ENCODE measurements at places on chromosomes 3 and 15.

GRCh38 chr3:23239211-23240068 is 36.3 kb downstream of the UBE2E2 start:
- no peak for DNase-seq

GRCh38 chr3:143207338-143207961 is 87.9 kb downstream of the CHST2 start:
- no peak for DNase-seq

- DNase-seq: no peak
These were observed 1.9 kb downstream of the TMEM266 start for GRCh38 chr15:76061700-76062099.

GRCh38 chr15:74213858-74214284 is 11.3 kb upstream of the STRA6 start:
- DNase-seq: no peak

GRCh38 chr3:65091565-65091964 is 403.8 kb upstream of the ADAMTS9 start:
- no peak for DNase-seq

DNA sequence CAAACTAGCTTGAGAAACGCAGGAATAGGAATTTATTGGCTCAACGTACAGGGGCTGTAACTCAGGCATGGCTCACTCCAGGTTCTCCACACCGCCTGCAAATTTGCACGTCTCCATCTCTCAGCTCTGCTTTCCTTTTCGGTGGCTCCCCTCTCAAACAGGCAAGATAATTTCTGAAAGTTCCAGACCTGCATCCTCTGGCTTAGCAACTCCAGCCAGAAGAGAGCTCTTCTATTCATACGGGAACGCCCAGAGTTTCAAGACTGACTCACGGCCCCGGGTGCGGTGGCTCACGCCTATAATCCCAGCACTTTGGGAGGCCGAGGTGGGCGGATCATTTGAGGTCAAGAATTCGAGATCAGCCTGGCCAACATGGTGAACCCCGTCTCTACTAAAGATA is 139.7 kb upstream of the BNIP2 start:
- no peak for DNase-seq

GRCh38 chr15:39624806-39625205 is 43.9 kb downstream of the THBS1 start:
- peak; percentile 87 for DNase-seq

GRCh38 chr3:38651153-38651789 is 1.8 kb upstream of the SCN5A start:
- DNase-seq: peak; percentile 60

DNA sequence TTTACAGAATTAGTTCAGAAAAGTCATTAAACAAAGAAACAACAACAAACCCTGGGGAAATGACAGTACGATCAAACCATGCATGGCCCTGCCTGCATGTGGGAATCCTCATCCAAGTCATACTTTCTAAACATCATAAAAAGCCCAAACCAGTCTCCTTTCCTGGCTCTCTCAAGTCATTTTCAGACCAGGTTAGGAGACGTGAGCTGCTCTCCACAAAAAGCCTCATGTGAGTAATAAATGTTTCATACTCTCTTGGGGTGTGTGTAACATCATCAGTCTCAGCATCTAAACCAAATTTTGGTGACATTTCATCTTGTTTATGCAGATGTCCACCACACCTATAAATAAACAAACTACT is 18.9 kb downstream of the GREM1 start:
- DNase-seq: no peak

DNA sequence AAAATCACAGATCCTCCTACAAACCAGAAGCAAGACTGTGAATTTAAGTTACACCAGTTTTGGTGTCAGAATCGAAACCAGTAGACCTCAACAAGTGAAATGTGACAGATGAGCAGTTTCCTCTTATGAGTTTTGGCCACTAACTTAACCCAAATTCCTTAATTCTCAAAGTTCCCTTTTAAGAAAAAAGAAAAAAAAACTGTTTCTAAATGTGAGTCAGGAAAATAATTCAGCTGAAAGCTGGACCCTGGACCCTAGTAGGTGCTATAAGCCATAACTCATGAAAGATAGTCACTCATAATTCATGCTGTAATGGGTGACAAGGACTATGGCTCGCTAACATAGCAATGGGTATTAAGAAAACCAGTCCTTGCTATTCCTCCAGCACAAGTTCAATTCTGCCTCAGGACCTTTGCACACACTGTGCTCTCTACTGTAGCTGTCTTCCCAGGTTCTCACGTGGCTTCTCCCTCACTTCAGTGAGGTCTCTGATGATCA is 9.0 kb upstream of the THRB start:
- no peak for DNase-seq

DNA sequence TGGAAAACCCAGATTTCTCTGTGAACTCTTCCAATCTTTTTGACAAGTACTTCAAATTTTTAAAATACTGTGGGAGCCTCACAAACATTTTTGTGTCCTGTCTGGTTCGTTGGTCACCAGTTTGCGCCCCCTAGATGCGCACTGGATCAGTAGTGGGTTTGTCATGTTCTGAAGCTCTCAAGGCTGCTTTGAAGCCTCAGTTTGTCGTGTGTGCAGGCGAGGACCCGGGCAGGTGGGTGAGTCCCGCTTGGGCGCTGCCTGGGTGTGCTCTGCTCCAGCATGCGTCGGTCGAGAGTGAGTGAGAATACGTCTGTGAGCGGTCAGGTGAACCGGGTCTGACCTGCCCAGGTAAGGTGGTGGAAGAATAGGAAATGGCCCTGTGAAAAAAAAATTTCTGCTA is 17.3 kb upstream of the AEN start:
- no peak for DNase-seq

DNA sequence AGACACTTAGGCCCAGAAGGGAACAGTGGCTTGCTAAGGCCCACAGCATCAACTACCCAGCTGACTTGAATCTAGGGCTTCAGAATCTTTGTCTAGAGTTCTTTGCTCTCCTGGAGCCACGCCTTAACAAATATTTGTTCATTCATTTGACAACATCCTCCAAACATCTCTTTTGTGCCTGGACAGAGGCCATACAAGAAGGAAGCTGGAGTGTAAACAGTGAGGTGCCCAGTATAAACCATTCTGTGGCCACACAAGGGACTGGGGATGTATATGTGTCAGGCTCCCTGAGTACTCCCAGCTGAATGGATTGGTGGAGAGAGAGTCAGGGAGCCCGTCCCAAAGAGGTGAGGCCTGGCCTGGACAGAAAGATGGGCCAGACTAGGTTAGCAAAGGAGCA is 3.4 kb downstream of the CIB2 start:
- DNase-seq: no peak

GRCh38 chr15:92462424-92463125 is 68.9 kb downstream of the ST8SIA2 start:
- DNase-seq: no peak

DNA sequence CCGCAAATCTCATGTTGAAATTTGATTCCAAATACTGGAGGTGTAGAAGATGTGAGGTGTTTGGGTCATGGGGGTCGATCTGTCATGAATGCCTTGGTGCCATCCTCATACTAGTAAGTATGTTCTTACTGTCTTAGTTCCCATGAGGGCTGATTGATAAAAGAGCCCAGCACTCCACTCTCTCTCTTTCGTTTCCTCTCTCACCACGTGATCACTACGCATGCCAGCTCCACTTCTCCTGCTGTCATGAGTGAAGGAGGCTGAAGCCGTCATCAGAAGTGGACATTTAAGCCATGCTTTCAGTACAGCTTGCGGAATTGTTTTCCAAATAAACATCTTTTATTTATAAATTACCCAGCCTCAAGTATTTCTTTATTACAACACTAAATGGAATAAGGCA is 6.1 kb downstream of the OR5H15 start:
- no peak for DNase-seq

- no peak for DNase-seq
These were observed 27.6 kb downstream of the RFT1 start for GRCh38 chr3:53102601-53103147.

DNA sequence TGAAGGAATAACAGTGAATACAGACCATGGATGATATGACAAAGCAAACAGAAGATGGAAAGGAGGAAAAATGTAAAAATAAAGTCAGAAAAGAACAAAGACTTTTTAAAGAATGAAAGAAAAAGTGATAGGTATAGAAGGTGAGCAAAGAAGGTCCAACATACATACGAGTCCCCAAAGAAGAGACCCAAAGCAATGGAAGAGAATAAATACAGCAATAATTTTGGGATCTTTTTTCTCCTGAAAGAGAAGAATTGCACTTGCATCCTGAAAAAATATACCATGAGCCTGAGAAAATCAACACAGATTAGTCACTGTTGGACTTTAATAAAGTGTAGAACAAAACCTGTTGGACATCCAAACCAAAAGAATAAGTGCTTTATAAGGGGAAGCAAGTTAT is 85.3 kb upstream of the SLC6A1 start:
- no peak for DNase-seq

- peak; percentile 63 for DNase-seq
These were observed at the start of gene ALPK3 for GRCh38 chr15:84816694-84817465. TSS of gene ALPK3 (plus strand) at chr15:84817356. CDS start at chr15:84817453, 97 bp downstream.

DNA sequence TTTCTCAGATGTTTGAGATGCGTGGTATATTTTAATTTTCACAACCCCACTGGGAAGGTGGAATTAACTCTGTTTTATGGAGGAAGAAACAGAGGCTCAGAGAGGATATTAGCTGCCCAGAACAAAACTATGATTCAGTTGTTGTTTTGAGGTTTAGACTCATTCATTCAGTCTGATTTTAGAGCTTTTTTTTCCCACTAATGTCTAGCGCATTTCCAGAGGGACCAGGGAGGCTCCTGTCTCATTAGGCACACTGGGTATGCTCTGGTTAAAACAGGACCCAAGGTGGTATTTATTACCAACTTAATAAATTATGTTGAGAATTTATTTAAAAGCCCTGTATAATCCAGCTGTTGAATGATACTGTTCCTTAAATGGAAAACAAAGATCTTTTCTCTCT is 272.0 kb upstream of the RGMA start:
- DNase-seq: no peak

GRCh38 chr3:160279657-160280056 is 54.4 kb downstream of the C3orf80 start:
- DNase-seq: no peak

GRCh38 chr3:20197775-20198174 is 11.8 kb upstream of the SGO1 start:
- DNase-seq: no peak

GRCh38 chr3:2354702-2355101 is 256.0 kb downstream of the CNTN4 start:
- DNase-seq: peak; percentile 83

DNA sequence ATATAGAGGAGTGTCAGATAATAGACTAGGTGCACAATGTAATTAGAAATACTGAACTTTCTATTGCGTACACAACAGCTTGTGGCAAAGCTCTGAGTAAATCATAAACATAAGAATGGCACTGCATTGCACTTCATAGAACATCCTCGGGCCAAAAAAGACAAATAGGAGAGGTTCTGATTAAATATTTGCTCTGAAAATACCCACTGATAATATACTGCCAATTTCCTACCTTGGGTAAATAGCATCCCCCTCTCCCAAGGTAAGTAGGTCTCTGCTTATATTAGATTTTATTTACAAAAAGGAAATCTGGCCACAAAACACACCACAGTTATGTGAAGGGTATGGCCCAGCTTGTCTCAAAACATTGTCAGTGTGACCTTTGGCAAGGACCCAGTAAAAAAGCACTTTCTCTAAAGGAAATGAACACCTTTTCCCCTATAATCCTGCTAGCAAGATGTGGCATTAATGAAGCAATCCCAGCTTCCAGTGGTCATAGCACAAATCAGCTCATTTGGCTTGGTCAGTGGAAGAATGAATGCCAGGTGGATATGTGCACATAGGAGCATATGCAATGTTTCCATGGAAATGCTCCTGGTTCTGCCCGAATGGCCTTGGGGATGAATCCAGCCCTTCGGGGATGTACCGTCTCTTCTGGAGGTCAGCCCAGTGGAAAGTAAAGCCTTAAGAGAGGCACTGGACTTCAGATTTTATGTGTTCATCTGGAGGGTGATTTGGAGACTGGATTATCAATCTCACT is 315.9 kb downstream of the LSAMP start:
- DNase-seq: no peak

DNA sequence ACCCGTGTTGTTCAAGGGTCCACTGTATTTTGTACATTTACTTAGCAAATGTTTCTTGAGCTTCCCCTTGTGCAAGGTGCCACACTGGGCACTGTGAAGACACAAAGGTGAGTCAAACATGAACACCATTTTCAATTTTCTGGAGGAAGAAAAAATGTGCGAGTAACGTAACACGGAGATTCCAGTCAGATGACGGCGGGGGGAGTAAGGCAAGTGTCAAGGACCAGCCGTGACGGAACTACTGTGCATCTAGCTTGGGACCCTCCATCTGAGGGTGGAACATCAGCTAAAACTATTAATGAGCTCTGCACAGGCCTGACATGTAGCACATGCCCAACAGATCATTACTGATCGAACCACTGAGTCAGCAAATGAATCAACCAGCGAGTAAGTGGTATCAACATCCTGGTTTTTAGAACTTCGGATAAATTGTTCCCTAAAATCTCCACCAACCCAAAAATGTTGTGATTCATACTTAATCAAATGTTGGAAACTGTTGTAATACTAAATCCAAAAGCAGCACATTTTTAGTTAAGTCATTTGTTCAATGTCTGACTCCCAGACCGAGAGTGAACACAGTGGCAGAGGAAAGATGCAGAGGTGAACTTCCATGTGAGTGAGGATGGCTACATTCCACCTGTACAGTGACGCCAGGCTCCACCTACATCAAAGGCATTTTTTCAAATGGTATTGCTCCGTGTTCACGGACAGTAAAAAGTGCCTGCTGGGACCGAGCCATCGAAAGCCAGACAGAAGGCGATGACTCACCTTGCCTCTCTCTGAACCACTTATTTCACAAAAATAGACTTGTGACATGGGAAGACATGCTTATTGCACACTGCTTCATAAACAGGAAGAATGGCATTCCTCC is 172.2 kb downstream of the ATP10A start:
- DNase-seq: no peak

DNA sequence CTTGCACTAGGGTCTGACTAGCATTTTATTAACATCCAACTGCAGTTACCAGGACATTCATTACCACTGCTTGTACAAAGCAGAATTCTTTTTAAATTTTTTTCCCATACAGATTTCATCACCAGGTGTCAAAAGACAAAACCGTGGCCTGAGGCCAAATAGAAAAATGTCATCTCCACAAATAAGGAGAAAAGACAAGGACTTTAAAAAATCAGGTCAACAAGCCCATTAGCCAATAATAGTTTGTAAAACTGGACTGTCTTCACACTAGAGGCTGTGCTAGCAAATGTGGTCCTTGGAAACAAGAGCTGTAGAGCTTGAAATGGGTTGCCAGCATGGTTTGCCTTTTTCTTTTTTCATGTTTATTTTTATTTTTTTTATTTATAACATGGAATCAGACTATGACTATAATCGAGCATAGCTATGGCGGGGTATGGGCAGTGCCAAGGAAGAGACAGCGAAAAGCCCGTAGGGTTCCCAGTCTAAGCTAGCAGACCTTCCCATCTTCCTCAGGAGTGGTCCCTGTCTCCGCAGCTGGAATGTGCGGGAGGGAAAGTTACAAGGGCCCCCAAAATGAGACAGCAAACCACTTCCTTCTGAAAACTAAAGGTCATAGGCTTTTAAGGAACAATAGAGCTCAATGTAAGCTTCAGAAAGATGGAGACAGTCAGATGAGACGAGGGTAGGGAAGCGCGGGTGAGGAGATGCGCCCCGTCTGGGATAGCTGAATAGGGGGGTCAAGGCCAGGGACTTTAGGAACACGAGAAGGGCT is 1.5 kb downstream of the PTPN9 start:
- DNase-seq: no peak

GRCh38 chr3:50170689-50171088 is 15.6 kb downstream of the SEMA3F start:
- DNase-seq: peak; percentile 98

- DNase-seq: no peak
These were observed 59.6 kb upstream of the ZBTB38 start for GRCh38 chr3:141308588-141309218.
